ENCODE measurements at places on chromosomes 4 and X. TPM values are rescaled to one million over a fixed set of nuclear protein-coding genes. Genes with fewer than 3 reads are reported as not detected.
A peak's percentile ranks its signal among the peaks of the same experiment; 100 is the strongest.

Gene STPG2
- total RNA-seq, result not detected

Gene SPARCL1
- total RNA-seq, result not detected

Gene GPR173
- 0.63 TPM for total RNA-seq

Gene AKAP4
- not detected for total RNA-seq

Gene PAGE2
- not detected for total RNA-seq

Gene OTUD4
- total RNA-seq, result 5.2 TPM

Gene GPR101
- not detected for total RNA-seq

Gene EXOSC9
- total RNA-seq, result 69.5 TPM

Gene RRH
- not detected for total RNA-seq

Gene UGT2A2
- not detected for total RNA-seq

Gene DEFB131A
- total RNA-seq, result not detected

Gene MAGEB10
- not detected for total RNA-seq

Gene SLC49A3
- not detected for total RNA-seq

DNA sequence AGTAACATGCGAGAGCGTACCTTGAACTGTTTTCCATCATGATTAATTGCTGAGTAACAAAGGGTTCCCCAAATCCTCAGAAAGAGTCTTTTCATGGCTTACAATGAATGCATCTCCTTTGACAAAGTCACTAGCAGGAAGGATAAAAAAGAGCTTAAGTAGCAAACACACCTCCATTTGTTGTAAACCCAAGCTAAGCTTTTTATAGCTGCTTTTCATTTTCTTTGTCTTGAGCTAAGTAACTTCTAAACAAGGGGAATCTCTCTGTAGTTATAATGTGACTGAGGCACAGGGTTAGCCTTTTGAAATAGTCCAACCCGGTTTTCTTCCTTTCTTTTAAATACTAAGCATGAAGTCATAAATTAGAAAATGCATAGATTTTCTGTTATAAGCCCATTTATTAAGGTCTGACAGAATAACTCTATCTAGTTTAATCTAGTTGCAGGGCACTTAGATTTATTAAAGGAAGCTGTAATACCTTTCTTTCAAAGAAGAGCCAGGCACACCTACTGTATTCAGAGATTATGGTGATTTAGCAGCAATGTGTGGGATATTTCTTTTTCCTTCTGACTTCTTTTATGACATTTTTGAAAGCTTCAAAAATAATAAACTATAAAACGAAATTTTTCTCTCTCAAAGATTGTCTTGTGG is 226.9 kb upstream of the SMIM31 start:
- DNase-seq, result no peak

- no peak for DNase-seq
Observed at GRCh38 chr4:163485589-163485988, 8.9 kb upstream of the TMA16 start.

GRCh38 chr4:8682725-8683124 is 90.2 kb downstream of the CPZ start:
- no peak for DNase-seq

DNA sequence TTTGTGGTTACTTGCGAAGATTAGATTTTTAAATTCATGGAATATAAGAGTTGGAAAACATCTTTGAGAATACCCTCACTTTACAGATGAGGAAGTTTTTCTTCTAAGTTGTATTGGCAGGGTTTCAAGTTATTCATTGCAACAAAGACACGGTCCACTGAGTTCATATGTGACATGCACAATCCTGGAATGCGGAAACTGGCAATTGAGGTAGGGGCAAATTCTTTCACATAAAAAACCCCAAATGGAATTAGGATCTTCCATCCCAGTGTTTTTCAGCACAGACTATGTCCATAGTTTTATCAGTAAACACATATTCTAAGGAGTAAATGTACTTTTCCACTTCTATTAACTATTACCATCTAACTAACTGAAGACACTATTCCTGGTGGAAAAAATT is 81.8 kb upstream of the NAP1L5 start:
- DNase-seq, result peak; percentile 5

GRCh38 chr4:48329193-48329592 is 12.1 kb upstream of the SLAIN2 start:
- DNase-seq, result no peak

DNA sequence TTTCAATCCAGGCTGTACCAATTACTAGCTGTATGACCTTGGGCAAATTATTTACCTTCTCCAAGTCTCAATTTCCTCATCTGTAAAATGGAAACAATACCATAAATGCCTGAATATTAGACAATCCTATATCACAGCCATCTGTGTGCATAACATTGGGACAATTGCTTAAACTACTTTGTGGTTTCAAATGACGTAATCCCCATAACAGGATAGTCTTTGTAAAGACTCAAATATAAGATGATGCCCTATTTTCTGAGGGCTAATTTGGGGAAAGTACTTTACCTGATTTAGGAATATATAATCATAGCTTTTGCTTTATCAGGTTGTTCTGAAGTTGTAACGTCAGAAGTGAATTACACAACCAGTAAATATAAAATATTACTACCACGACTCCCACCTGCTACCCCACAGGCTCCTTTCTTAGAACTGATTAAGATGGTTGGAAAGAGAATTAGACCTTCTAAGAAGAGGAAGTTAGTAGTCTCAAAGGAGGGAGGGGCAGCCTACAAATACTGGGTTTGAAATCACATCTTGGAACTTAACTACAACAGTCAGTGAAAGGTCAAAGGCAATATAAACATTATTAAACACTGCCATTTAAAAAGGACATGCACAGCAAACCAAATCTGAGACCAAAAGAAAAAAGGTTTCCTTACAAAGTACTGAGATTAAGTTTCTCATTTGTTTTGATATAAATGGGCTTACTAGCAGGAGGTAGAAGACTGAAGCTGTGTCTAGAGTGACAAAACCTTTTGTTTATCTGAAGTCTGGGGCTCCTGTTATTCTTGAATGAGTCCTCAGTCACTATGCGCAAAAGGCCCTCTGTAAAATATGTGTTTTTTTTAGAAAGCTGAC is 215.0 kb downstream of the SCFD2 start:
- DNase-seq, result no peak

- DNase-seq, result no peak
Observed at GRCh38 chrX:154481911-154482601, 3.0 kb upstream of the LAGE3 start.

DNA sequence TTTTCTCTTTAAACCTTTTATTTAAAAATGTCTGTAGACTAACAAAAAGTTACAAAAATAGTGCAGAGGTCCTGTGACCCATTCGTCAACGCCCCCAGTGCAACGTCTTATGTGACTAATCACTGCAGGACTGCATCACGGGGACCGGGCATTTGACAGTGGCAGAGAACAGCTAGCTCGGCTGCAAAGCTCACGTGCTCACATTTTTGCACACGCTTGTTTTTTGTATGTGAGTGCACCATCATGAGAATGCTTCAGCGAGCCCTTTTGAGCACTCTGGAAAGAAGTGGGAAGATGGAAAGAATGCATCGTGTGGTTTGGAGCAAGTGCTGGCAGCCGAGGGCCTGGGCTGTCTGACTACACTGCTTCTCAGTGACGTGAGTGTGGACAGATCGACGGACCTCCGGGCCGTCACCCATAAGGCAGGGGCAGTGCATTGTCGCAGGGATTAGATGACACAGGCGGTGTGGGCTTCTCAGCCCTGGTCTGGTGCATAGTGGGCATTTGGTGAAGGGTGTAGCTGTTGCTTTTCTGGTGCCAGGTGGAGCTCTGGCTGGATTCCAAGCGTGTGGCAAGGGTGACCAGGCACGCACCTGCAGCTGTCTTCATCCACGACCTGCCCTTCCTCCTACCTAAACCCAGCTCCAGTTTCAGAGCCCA is 17.7 kb downstream of the SPON2 start:
- DNase-seq, result no peak

DNA sequence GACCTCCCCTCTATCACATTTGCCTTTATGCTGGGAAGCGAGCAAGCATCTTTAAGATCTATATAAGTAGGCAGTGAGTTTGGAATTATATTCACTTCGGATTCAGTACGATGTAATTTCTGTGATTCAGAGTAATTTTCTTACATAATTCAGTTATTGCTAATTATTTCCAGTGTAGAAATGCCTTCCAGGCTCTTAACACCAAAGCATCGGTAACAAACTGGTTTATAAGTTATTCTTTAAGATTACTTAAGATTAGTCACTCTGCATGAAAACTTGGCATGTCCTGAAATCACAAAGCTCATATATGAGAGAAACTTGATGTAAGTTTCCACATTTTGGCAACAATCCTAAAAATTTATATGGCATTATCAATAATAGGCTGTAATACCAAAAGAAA is 120.8 kb downstream of the ADAMTS3 start:
- DNase-seq, result no peak

DNA sequence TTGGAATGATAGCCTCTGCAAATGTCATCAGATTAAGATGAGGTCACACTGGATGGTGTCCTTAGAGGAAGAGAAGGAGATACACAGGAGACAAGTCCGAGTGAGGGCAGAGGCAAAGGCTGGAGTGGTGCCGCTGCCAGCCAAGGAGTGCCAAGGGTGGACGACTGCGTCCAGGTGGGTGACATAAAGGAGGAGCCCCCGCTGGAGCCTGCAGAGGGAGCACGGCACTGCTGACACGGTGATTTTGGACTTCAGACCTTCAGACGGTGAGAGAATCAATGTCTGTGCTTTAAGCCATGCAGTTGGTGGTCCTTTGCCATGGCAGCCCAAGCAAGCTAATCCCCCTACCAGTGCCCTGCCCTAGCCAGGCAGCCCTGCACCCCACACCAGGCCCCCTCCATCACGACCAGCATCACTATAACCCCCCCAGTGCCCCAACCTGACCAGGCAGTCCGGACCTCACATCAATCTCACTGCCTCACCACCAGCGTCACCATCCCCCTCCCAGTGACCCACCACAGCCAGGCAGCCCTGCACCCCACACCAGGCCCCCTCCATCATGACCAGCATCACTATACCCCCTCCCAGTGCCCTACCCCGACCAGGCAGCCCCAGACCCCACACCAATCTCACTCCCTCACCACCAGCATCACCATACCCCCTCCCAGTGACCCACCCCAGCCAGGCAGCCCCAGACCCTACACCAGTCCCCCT is 130.0 kb downstream of the HMX1 start:
- DNase-seq, result no peak

DNA sequence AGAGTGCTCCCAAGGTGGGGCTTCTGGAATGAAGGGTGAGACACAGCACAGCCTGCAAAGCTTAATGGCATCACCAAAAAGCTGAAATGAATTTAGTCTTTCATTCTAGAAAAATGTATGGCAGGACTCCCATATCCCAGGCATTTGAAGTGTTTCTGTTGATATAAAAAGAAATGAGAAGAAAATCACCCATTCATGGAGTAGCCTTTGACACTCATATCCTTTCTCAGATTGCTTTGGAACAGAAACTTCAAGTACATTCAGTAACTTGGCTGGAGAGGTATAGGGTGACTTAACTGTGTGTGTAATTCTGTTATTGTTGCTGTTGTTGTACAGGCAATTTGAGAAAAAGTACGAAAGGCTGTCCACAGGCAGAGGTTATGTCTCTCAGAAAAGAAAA is 35.3 kb downstream of the C4orf54 start:
- no peak for DNase-seq

DNA sequence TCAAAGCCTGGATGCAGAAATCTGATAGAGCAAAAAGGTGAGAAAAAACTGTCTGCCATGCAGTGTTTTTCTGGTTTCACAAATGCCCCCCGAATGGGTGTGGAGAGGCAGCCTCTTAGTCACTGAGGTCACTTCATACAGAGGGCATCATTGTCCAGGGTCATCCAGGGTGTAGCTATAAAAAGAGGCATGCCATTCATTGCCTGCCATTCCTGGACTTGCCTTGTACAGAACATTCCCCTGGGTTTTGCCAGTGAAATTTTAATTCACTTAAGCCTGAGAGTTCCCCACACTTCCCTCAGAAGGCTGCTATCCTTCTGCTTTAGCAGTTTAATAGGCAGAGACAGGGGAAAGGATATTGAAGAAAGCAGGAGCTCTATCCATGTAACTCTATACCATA is 230.3 kb downstream of the UNC5C start:
- no peak for DNase-seq

DNA sequence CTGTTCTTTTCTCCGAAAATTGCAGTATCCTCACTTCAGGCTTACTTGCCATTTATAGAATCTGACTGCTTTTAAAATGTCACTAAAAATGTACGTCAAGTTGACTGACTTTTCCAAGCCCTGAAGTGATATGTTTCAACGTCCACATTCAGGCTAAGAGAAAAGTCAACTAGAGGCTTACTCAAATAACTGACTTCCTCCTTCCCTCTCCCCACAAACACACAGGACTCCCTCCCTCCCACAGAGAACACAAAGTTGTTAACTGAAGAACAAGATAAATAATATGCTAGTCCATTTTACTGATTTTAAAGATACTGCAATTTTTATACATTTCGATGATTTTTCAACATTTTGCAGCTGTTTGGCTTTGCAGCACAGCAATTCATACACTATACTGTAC is 13.8 kb upstream of the CDKL2 start:
- DNase-seq, result no peak

- peak; percentile 32 for DNase-seq
Observed at GRCh38 chr4:169099771-169100180, 89.7 kb upstream of the CBR4 start.

- DNase-seq, result no peak
Observed at GRCh38 chr4:151129796-151130195, 30.4 kb downstream of the RPS3A start.

DNA sequence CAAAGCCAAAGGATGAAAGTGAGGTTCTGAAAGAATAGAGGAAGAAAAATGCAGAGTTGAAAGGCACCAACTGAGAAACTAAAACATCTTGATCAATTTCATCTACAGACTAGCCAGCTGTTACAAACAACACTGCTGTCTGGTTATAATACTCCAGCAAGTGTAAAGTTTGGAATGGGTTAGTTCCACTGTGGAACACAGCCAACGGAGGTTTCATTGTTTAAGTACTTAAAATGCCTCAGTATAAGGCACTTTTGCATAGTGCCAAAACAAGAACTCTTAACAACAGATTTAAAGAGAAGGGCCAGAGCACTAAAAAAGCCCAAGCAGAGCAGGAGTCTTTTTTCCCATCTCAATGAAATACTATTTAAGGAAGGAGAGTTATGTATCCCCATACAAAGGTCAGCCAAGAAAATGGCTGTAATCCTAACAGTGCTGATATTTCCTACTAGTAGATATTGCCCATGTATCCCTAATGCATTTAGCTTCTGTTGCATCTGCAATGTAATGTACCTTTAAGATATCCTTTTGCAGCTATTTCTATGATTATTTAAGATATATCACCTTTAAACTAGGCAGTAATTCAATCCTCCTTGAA is 16.5 kb downstream of the ACSL4 start:
- DNase-seq, result no peak

Measured in MG63 (cell line).